ENCODE measurements at places on chromosomes 7 and 10.

GRCh38 chr7:154183482-154183881, 131.3 kb downstream of the DPP6 start:
- DNase-seq: no peak

DNA sequence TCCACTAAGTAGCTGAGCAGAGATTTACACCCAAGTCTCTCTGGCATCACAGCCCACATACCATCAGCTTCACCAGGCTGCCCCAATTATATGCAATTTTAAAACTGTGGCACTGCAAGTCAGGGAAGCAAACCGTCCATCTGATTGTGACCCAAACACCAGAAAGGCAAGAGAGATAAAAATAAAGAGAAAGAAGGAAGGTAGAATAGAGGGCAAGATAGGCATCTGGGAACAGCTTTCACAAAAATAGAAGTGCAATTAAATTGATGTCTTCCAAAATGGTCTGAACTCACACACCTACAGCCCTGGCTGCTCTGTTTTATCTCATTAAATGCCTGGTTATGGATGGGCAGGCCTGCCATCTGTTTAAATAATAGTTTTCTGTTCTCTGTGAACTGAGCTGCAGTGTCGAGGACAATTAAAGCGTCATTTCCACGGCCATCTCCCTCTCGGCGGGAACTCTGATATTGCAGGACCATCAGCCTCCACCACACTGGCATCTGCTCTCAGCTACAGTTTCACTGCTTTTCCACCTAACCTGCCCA, 509.1 kb downstream of the INHBA start:
- no peak for DNase-seq

GRCh38 chr7:24341691-24342413, 57.9 kb downstream of the NPY start:
- no peak for DNase-seq

GRCh38 chr7:66205741-66206090, 582 bp downstream of the TPST1 start:
- peak; percentile 21 for DNase-seq

DNA sequence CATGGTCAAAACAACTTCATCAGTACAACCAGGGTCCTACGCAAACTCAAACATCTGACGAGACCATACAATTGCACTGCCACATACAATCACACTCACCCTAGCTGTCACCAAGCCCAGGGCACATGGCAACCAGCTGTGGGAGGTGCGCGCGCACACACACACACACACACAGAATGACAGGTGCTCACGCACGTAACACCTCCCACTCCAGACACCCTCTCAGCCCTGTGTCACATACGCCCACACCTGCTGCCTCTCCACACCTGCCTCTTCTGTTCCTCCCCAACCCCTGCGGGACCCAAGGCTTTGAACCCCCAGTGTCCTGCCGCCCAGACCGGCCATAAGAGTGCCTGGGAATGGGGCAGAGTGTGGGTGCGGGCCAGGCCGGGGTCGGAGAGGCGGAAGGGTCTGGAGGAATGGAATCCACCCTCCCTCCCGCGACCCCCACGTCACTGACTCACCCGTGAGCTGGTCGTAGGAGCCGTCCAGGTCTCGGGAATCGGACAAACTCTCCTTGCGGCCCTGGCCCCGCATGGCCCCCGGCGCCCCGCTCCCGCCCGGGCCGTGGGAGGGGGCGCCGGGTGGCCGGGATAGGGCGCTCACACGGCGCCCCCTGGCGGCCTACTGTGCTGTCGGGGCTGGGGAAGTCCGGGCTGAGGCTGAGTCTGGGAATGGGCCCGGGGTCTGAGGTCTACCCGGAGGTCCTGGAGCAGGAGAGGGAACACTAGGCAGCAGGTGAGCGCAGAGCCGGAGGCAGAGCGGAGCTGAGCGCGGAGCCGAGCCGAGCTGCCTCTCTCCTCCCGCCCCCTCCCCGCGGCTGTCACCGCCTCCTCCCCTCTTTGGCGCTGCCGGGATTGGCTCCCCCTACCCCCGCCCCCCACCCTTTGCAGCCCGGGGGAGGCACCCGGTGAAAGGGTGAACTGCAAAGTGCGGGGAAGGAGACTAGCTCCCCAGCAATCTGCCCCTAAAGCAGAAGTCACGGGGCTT, at the start of gene KCNIP2:
Gene KCNIP2 (minus strand): TSS at position 769 of the 990 bp plus-strand sequence. CDS start 232 bp downstream, at position 537.
- peak; percentile 67 for DNase-seq

DNA sequence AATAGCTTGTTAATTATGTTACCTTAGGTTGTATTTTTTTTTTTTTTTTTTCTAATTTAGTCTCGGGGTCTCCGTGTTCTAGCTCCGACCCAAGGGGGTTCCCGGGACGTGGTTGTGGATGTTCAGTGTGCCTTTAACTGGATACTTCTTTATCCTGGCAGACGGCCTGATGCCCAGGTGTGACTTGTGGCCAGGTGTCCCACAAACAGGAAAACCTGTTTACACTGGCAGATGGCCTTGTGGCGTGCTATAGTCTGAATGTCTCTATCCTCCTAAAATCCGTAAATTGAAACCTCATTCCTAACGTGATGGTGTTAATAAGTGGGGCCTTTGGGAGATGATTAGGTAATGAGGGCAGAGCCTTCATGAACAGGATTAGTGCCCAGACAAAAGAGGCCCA, 546.4 kb upstream of the C7orf33 start:
- DNase-seq: no peak

GRCh38 chr7:157715938-157716280, 379.1 kb downstream of the DNAJB6 start:
- DNase-seq: no peak

DNA sequence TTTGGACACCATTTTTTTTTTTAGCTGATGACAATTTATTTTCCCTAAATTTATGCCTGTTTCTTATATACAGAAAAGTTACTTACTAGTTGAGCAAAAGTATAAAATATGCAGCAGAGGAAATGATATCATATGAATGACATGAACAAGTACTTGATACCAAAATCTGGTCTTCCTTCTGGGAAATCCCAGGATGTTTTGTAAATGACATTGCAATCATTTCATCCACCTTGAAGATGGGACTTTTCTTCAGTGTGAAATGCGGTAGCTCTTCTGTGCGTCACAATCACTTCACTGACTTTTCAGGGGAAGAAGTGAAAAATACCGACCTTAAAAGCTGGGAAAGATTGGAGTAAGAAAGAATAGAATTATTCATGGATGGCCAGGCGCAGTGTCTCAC, 23.8 kb downstream of the C1QL3 start:
- no peak for DNase-seq

DNA sequence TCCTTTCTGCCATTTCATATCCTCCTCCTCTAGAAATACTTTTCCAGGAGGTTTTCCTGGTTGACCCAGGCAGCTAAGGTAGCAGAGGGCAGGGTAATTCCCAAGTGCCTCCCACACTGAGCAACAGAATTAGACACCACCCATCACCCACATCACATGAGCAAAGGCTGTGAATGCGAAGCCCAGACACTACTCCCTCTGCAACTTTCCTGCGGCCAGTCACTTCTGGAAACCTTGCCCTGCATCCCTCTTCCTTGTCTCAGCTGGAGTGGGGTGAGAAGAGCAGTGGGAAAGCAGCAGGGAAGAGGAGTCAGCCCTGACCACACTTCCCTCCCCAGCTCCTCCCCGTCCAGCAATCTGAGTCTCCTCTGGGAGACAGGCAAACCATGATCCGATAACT, 15.2 kb downstream of the TMEM176B start:
- DNase-seq: no peak

DNA sequence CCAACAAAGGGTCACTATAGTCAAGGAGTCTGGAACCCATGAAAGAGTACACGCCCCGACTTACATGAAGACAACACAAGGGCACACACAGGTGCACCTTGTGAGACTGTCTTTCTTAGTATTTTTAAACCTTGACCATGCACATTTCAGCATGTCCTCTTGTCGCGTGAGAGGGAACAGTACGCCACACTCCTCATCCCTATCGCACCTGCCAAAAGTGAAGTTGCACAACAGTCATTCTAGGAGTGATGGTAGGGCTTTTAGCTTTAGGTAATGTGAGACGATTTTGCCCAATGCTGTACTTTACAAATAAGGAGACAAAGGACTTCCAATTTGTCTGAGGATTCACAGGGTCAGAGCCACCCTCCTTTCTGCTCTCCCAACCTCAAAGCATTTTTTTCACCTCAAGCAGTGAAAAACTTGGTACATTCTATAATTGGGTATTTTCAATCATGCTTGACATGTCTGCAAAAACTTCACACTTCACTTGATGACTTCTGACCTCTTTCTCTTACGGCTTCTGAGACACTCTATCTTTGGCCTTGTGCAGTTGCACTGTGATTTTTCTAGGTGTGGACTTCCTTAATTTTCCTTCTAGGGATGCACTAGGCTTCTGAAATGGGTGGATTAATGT, 173.9 kb upstream of the GRB10 start:
- no peak for DNase-seq

- no peak for DNase-seq
Measured at GRCh38 chr10:108352771-108353170, 1188.3 kb upstream of the SORCS1 start.

GRCh38 chr7:3336042-3336665, 35.1 kb downstream of the SDK1 start:
- no peak for DNase-seq

- DNase-seq: no peak
Measured at GRCh38 chr10:128463991-128464760, 338.0 kb upstream of the MKI67 start.

DNA sequence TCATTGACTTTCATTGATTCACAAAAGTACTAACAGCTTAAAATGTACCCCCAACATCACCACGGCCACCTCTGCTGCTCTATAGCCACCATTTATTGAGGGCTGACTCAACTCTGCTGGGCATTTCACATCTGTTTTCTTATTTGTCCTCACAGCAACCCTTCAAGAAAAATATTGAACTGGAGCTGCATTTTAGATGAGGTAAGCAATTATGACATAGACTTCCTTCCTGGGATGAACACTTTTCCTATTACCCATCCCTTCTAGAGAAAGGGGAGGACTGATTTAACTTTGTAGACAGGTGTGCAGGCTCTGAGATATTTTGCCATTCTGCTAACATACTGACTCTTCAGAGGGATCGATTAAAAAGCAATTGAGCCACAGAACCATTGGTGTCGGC, 217.4 kb downstream of the CACNA2D1 start:
- DNase-seq: no peak

DNA sequence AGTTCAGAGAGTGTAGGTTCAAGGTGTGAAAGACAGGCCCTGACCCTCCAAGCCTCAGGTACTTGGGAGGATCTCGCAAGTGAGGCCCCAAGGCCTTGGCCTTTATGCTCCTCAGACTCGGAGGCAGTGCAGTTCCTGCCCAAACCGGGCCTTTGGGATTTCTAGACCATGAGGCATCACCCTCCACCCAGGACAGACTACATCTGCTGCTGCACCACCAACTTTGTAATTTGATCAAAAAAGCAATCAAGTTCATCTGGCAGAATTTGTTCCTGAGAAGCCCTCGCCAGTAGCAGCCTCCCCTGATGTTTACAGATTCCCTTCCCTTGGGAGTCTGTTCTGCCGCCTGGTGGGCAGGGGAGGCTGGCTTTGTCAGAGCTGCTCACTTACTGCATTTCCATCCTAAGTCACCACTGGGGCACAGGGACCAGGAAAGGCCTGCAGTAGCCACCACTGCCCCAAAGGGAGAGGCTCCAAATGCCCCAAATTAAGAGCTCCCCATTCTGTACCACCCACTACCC, 2.1 kb downstream of the CAMK2G start:
- no peak for DNase-seq

- DNase-seq: no peak
Measured at GRCh38 chr10:118277871-118278270, 64.3 kb downstream of the FAM204A start.

DNA sequence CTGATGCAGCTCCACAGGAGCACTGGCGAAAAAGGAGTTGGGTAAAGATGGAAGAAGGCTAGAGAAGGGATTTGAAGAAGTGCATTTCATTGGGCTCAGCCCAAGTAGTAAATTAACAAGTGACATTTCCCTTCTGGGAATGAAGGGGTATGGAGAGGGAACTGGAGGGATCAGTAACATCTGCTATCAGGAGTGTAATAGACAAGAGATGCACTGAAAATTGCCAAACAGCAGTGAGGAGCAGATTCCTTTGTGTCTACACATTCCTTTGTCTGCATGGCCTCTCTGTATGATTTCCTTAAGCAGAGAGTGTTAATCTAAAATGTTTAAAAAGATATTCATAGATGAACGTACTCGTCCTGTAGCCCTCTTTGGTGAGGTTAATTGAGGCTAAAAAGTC, 148.2 kb upstream of the FERD3L start:
- DNase-seq: no peak

DNA sequence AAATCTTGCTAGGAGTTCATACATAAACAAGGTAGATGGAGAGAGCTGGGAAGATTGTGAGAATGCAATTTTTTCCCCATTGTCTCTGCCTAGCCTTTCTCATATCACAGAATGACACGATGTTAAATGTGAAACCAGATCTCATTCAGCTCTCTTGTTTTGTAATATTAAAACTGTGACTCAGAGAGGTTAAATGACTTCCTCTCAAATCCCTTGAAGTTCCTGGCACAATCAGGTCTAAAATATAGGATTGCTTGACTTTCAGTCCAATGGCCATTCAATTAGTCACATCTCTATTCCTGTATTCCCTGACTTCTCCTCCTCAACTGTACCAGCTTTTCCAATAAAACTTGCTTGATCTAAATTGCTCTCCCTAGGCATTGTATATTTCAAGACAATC, 3.1 kb downstream of the ANKRD22 start:
- DNase-seq: no peak

- DNase-seq: no peak
Measured at GRCh38 chr7:133497061-133497460, 244.2 kb downstream of the EXOC4 start.

GRCh38 chr10:126294451-126294850, 93.8 kb downstream of the ADAM12 start:
- DNase-seq: no peak

DNA sequence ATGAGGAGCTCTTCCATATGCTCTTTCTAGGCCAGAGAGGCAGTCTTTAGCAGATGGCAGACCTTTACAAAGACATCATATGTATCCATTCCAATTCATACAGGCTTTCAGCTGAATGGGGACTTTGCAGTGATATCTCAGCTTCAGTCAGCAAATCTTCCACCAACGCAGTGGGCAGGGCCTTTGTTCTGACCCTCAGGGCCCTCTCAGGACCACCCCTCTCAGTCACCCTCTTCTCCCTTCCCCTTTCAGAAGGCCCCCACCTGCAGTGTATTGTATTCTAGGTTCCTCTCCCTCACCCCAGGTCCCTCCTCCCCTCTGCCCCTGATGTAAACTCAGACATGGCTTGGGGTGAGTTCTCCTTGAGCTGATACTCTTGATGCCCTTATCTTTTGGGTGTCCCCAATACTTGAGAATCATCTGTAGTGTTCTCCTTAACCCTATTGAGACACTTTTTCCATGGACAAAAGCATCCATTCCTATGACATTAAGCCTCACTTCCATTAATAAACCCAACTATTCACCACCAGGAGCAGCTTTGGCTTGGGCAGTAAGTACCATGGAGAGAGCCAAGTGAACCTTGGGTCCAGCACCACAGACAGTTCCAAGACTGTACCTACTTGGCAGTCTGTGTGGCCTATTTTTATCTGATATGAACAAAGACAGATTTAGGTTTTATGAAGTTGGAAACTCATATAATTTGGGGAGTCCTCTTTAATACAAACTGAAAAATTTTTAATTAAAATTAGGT, 62.7 kb downstream of the ADCYAP1R1 start:
- no peak for DNase-seq

- DNase-seq: no peak
Measured at GRCh38 chr10:110650265-110650668, 6.1 kb downstream of the RBM20 start.

- DNase-seq: no peak
Measured at GRCh38 chr10:63229161-63229560, 96.0 kb downstream of the NRBF2 start.
